ENCODE measurements at places on chromosomes 5 and 9.

- DNase-seq: no peak
Measured at GRCh38 chr9:103183701-103184171, 188.6 kb downstream of the CYLC2 start.

DNA sequence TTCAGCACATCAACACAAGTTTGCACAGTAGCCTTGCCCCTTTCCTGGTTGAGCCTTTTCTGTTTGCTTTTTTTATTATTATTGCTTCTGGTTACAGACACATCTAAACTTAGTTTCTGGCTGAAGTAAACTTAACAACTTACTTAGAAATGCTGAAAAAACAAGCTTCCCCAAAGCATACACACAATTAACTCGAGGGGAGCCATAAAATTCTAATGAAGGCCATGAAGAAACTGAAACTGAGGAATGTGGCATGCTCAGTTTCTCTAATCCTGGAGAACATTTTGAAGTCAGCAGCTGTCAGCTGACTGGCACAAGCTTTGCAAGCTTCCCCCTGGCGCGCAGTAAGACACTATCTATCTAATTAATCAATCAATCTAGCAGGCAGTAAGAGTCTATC lies 3.7 kb downstream of the MYO10 start:
- no peak for DNase-seq

DNA sequence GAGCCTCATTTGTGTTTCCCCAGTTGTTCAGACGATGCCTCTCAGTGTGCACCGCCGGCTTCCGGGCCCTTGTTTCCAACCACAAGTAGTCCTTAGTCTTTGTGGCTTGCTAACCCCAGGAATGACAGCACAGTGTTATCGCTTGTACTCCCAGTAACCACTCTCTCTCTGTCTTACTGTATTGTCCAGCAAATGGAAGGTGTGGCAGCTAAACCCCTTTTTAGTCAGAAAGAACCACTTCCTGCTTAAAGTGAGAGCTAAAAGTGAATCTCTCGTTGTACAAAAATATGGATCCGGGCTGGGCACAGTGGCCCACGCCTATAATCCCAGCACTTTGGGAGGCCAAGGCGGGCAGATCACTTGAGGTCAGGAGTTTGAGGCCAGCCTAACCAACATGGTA lies 61.3 kb downstream of the ENC1 start:
- DNase-seq: no peak

DNA sequence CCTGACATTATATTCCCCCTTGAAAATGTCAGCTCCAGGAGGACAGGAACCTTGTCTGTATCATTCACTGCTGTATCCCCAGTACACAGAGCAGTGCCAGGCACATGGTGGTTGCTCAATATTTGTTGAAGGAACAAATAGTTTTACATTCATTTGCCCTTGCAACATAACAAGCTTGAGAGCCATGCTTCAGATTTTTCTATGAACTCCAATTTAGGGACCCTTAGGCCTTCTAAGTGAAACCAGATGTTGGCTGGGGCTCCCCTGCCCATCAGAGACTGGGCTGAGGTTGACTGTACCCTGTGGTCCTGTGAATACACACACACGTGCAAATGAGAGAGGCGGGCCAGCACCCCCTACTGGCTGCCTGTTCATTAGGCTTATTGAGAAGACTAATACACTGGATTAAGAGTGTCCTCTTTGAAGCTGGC lies 214.9 kb upstream of the WWC1 start:
- peak; percentile 60 for DNase-seq

GRCh38 chr5:42005561-42006153 lies 80.6 kb downstream of the FBXO4 start:
- peak; percentile 59 for DNase-seq

DNA sequence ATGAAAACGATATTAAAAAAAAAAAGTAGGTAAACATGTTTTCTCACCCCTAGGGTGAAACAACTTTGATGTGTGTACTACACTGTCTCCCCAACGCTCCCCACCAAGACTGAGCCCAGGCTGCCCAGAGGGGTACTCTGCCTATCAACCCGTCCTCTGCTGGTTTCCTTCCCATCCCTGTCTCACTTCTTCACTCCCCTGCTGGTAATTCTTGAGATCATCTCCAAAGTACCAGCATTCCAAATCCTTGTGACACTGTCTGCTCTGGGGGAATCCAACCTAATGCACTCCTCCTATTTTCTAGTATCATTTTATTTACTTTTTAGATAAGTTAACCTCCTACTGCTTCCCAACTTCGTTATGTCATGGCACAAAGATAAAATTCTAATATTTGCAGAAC lies 6.3 kb upstream of the APTX start:
- no peak for DNase-seq

DNA sequence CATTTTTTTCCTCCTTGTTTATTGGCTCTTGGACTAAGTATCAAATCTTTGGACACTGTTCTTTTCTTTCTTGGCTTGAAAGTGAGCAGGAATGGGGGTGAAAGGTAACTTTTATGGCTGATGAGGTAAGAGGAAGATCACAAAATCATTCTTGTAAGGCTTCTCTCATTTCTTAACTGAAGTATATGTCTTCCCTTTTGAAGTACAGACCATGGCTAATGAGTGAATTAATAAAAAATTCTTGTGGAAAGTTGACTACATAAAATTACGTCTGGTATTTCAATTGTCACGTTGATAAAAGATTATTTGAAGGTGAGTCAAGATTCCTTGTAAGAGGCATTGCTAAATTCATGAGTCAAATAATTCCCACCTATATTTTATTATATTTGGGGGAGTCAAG lies 25.1 kb downstream of the VCAN start:
- DNase-seq: no peak

GRCh38 chr5:57432876-57433275 lies 49.7 kb downstream of the ACTBL2 start:
- no peak for DNase-seq

GRCh38 chr9:1580215-1580614 lies 434.9 kb upstream of the SMARCA2 start:
- no peak for DNase-seq

DNA sequence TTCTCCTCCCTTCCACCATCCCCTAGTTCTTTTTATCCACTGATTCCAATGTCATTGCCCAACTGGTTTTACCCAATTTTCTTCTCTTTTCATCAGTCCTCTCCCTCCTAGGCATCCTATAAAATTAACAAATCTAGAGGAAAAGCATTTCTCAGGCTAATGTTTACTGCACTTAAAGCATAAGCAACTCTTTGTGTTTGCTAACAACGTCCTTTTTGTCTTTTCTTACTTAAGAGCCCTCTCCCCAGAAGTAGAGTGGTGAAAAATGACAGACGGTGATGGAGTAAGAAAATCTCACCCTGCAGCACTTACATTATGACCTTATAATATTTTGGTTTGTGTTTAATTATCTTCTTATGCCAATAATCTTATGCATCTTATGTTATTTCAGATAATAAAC lies 1.6 kb upstream of the SPATA9 start:
- DNase-seq: no peak

GRCh38 chr5:33929925-33930690 lies 6.1 kb upstream of the RXFP3 start:
- DNase-seq: no peak

DNA sequence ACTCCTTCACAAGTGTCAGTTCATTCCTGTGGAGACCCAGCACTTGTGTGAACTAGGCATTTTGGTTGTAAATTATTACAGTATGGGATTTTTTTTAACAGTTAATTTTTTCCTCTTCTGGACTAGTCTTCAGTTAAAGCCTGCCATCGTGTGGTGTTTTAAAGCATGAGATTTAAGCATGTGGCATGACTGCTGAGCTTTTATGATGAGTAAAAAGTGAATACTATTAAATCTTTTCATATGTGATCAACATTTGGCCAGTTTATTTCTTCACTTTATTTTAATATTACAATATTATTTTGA lies 25.0 kb downstream of the LMNB1 start:
- no peak for DNase-seq

DNA sequence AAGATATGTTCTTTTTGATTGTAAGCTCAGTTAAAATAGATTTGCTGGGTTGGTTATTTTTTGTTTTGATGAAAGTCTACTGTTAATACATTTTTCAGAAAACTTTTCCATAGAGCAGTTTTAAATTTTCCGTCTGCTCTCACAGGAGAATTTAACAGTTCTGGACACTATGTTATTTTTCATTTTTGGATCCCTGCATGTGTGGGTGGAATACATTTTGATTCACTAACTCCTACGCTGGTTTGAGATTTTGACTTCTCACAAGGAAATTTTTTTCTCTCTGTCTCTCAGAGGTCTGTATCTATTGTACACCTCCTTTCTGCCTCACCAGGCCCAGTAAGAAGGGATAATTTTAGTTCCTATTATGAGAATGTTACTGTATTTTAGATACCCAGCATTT lies 502.4 kb downstream of the CDH10 start:
- no peak for DNase-seq

DNA sequence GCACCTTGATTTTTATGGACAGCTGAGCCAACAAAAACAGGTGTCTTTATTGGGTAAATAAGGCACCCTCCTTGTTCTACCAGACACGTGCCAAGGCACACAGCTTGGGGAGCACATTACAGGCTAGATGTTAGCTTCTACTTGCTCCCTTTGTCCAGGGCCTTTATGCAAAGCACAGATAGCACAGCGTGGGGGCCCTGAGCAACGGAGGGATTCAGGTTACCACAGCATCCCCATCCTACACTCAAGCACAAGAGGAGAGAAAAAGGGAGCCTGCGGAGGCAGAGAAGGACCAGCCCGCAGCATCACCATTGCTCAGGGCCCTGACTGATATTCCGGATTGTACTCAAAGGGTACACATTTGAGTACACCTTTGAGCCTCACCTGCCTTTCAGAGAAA lies 181.7 kb upstream of the KIF2A start:
- peak; percentile 24 for DNase-seq

- DNase-seq: no peak
Measured at GRCh38 chr5:35799753-35800152, 56.9 kb upstream of the IL7R start.

DNA sequence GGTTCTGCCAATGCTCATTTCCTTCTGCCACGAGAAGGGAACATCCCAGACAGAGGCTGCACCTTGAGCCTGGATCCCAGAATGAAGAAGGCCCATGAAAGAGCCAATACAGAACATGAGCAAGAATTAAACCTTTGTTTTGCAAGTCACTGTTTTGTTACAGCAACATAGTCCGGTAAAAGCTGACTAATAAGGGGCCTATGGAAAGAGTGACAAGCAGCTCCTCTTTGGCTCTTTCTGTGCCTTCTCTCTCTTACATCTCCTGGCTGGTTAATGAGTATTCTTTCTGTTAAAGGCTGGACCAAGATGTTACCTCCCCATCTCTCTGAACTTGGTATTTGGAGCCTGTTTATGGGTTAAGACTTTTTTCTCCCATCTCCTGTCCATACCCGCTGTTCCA lies 10.8 kb downstream of the GFRA3 start:
- DNase-seq: no peak

GRCh38 chr9:109101810-109102209 lies 17.9 kb downstream of the TMEM245 start:
- no peak for DNase-seq

DNA sequence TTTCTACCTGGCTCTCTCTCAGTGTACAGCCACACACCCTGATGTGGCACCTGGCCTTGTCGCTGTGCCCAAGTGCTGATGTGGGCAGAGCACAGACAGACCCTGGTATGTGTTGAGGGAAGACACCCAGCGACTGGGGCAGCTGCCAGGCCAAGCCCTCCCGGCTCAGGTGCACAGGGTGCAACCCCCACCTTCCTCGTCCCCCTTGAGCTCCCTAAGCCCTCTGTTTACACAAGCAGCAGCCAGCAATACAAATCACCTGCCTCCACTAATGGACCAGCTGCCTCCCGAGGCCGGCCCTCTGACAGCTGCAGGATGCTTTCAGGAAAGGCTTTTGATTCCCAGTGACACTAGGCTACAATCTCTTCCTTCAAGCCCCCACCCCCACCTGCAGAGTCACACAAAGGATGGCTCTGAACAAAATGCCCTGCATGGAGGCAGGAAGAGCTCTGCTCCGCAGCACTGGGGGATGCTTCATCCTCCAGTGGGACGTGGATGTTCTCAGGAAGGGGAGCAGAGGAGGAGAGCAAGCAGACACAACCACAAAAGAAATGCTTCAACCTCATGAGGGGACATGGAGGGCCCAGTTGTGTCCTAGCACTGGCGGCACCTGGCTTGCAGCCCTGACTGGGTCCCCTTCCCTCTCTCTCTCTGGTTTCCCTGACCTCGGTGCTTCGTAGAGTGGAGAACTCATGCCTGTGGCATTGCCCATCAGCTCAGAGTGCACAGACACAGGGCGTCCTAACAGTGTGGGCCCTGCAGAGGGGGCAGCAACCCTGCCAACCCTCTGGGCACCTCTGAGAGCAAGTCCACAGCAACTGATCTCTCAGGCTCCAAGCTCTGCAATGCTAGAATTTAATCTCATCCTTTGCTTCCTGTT lies 140.8 kb downstream of the BARX1 start:
- DNase-seq: peak; percentile 47

DNA sequence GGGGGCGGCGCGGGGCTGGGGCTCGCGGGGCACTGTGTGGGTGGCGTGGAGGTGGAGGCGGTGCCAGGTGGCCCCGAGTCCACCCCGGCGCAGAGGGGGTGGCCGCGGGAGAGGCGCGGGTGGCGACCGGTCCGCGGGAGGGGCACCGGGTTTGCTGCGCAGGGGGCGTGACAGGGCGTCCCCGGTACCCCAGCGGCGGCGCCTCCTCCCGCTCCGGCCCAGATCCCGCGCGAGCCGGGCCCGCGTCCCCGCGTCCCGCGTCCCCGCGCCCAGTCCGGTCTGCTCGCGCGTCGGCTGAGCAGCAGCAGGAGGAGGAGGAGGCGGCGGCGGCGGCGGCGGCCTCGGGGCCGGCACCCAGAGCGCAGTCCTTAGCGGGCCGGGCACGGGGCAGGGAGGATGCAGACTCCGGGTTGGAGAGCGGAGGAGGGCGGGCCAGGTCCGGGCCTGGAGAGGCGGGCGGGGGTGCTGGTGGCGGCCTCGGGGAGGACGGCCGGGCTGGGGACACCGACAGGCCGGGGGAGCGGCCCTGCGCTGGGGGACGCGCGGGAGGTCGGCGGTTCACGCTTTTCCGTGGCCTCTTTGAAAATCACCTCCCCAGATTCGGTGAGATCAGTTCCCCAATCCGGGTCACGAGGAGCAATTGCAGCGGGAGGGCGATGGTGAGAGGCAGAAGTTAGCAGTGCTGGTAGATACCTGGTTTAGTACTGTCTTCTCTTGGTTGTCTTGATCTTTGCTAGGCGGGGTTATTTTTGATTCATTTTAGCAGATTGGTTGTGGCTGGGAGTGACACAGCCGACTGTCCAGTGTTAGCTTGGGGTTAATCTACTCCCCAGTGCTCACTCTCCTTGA lies 1.7 kb downstream of the TRIO start:
- peak; percentile 65 for DNase-seq

DNA sequence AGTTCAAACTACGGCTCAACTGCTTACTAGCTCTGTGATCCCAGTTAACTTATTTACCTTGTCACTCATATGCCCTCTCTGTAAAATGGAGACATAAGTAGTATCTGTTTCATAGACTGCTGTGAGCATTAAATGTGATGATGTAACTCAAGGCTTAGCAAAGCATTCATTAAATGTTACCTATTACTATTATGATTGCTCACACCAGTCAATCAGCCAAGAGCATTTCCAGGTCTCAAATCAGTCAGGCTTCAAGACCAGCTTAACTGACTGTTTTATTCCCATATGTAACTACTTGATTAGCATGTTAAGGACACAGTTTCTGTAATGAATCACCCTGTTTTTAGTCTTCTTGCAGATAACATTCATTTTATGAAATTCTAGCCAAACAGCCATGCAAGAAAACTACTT lies 413.3 kb downstream of the MLLT3 start:
- DNase-seq: no peak

Data from iPS-NIHi11 (cell line).